ENCODE measurements at places on chromosomes 6 and 20.

DNA sequence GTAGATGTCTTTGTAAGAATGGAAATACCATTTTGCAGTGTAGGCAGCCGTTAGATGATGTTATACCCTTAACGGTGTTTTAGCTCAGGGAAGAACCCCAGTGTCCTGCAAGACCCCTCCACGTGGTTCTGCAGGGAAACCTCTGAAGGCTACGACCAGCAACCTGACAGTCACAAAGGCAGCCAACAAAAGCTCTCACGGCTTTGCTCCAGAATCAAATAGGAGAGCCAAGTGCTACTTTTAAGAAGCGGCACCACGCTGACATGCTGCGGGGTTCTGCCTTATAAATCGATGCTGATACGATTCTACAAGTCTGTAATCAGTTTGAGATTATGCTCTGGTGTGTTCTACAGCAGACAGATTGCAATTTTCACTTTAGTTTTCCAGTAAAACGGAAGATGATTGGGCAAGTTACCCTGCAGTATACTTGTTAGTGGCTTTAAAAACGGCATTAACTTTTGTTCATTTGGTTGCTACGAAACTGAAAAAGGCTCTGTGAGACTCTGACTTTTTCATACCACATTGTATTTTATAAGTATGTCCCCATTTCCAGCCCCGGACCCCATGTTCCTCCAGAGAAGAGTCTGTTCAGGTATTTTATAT is 312.9 kb downstream of the SAMD5 start:
- no peak overlapping the region for H3K4me3 ChIP-seq
- H3K4me1 ChIP-seq, result no peaks in the 10 kb centered on the region
- H3K27me3 ChIP-seq, result no peaks in the 10 kb centered on the region
- no peaks in the 10 kb centered on the region for H3K36me3 ChIP-seq
- DNase-seq, result no peak

- no peaks in the 10 kb centered on the region for H3K36me3 ChIP-seq
- no peaks in the 10 kb centered on the region for H3K4me1 ChIP-seq
- H3K27ac ChIP-seq, result no peak overlapping the region
- no peaks in the 10 kb centered on the region for H3K27me3 ChIP-seq
- no peak for DNase-seq
- H3K4me3 ChIP-seq, result no peak overlapping the region
Measured at GRCh38 chr20:25376236-25376635, 14.4 kb downstream of the ABHD12 start.

DNA sequence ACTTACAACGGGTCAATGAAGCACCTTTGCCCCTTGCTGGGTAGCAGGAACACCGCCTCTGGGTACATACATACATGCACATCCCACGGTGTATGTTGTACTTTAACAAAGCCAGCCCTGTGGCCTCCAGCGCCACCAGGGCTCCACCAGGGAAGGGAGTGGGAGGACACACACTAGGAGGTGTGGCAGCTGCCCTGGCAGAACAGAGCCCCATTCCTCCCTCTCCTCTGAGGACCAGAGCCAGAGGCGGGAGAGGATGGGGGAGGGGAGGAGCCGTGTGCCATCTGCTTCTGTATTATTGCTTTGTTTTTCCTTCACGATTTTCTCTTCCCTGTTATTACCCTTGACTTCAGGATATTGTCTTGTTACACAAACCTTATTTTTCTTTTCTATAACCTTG is 105.8 kb upstream of the TRAF3IP2 start:
- no peak overlapping the region for H3K27ac ChIP-seq
- H3K36me3 ChIP-seq, result peaks cover 24% of the 10 kb centered on the region
- peaks cover 26% of the 10 kb centered on the region for H3K4me1 ChIP-seq
- no peak overlapping the region for H3K4me3 ChIP-seq
- no peaks in the 10 kb centered on the region for H3K27me3 ChIP-seq

DNA sequence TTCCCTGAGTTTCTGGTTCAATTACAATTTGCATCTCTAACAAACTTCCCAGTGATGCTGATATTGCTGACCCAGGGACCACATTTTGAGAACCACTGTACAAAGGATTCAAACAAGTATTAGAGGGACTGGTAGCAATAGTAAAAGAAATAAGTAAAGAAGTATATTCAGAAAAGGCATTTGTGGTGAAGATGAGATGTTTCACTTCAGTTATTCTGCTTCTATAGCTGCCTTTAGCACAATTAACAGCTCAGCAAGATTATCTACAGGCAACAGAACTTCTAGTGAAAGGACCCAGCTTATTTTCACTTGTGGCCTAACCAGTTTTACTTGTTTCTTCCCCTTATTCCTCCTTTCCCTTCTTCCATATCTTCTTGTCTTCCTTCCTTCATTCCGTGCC is 149.4 kb downstream of the PHF3 start:
- H3K36me3 ChIP-seq, result no peaks in the 10 kb centered on the region
- H3K27ac ChIP-seq, result no peak overlapping the region
- H3K4me3 ChIP-seq, result no peak overlapping the region
- H3K27me3 ChIP-seq, result no peaks in the 10 kb centered on the region
- no peaks in the 10 kb centered on the region for H3K4me1 ChIP-seq

DNA sequence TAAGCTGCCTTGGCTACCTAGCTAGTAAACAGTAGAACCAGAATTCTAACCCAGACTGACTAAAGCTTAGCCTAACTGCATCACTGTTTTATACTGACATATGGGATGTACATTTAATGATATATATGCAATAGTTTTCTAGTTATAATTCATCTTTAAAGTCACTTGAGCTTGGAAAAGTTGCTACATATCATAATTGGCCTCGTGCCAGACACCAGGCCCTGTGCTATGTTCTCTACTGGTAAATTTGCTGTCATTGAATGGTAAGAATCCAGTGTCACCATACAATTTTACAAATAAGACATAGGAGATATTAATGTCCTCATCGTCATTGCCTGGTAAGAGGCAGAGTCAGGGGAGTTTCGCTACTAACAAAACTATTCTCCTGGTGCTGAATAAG is 396.8 kb downstream of the CDKAL1 start:
- no peak overlapping the region for H3K27ac ChIP-seq
- no peak overlapping the region for H3K4me3 ChIP-seq
- H3K4me1 ChIP-seq, result no peaks in the 10 kb centered on the region
- H3K27me3 ChIP-seq, result no peaks in the 10 kb centered on the region
- no peaks in the 10 kb centered on the region for H3K36me3 ChIP-seq

DNA sequence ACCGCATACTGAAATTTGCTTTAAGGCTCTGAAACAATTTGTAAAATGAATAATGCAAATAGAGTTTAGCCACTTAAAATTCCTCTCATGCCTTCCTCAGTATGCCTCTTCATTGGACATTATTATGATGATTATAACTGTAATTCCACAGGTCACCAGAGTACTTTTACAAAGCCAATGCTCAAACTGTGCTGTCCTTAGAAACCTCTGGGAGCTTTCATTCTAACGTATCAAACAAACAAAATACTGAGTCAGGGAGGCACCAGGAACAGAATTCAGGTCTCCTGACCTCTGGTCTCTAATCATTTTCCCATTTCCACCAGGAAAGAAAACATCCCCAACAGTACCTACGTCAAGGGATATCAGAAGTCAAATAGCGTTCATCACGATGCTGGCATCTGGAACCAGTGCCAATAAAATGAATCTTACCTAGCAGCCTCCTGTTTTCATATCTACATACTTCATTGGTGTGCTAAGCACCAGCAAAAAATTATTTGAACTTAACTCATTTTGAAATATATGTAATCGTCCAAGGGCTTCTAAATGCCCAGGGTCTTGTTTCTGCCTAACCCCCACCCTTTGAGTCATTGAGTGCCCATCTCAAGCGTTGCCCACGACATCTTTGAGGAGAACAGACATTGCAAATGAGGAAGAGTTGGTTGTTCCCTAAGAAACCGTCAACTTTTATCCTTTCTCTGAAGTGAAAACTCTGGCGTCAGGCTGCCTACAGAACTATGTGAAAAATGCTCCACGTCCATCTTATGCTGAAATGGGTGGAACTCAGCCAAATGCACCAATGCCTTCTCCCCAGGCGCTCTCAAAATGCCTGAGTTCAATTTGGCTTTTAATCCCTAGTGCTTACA is 37.9 kb downstream of the NEDD9 start:
- no peak overlapping the region for H3K4me3 ChIP-seq
- no peak for DNase-seq
- H3K27me3 ChIP-seq, result no peaks in the 10 kb centered on the region

GRCh38 chr6:56005426-56005825 is 130.0 kb upstream of the BMP5 start:
- no peaks in the 10 kb centered on the region for H3K4me1 ChIP-seq
- DNase-seq, result no peak
- H3K27ac ChIP-seq, result no peak overlapping the region
- no peaks in the 10 kb centered on the region for H3K27me3 ChIP-seq

DNA sequence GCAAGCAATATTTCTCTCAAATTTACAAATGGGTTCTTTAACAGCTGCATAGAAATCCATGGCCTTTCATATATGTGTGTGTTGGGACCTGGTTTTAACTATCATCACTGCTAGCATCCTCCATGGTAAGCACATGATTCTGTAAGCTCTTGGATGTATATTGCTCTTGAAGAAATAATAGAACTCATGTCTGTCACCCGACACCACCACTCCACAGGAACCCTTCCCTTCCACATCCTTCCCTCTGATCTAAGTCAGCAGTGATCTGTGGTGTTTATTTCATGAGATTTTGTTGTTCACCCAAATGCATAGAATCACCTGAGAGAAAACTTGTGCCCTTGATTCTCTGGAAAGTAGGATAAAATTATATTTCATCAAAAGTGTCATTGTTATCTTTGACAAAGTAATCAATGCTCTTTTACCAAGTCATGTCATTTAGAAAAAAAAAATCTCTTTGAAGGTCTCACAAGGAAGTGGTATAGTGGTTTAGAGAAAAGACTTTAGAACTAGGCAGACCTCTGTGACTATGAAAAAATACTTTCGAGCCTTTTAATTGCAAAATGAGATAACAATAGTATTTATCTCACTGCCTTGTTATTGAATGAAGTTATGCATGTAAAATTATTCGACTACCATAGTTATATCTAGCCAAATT is 649.8 kb upstream of the SLC35B3 start:
- DNase-seq, result no peak
- no peak overlapping the region for H3K4me3 ChIP-seq
- no peaks in the 10 kb centered on the region for H3K27me3 ChIP-seq
- H3K27ac ChIP-seq, result no peak overlapping the region
- no peaks in the 10 kb centered on the region for H3K36me3 ChIP-seq
- no peaks in the 10 kb centered on the region for H3K4me1 ChIP-seq

DNA sequence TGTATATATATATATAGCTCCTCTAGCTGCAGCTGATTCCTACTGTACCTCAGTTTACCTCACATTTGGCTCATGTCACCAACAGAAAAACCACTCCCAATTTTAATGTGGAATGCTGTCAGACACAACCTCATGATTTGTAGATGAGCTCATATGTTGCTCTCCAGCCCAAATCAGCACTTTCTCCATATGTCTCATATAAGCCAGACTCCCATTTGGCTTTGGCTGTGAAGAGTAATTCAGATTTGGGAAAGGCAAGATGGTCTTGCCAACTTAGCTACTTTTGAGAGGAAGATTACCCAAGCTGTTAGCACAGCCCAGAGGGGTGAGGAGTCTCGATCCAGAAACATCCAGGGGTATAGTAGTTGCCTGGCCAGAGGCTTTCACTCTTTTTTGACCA is 342.2 kb upstream of the NT5E start:
- DNase-seq, result no peak
- no peak overlapping the region for H3K27ac ChIP-seq
- no peaks in the 10 kb centered on the region for H3K36me3 ChIP-seq
- H3K27me3 ChIP-seq, result no peaks in the 10 kb centered on the region
- H3K4me3 ChIP-seq, result no peak overlapping the region
- H3K4me1 ChIP-seq, result no peaks in the 10 kb centered on the region

DNA sequence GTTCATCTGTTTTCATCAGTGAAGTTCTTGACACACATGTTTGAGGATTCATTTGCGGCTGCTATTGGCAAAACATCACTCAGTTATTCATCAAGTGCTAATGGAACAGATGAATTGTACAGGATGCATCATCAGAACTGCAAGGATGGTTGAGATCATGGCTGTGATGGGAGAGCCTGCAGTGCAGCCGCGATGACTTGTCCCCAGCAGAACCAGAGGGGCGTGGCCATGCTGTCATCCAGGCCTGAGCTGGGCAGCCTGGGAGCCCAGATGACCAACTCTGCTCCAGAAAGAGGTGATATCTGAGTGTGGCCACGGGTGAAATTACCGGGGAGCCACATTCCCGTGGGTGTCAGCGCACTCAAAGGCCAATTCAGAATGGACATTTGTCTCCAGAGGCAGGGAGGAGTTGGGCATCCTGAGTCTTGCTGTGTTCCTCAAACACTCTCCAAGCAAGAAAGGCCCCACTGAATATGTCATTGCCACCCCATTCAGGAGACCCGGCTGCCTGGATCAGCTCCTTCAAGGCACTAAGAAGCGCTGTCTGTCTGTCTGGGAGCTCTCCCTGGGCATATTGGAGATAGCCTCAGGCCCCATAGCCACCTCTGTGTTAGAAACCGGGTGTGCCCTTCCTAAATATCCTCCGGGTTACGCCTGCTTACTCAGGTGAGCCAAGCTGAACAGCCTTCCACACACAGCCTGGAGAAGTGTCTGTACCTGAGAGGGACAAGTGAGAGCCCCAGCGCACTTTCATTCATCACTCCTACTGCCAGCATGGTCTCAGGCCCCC is 66.7 kb downstream of the SYNDIG1 start:
- DNase-seq, result no peak
- no peaks in the 10 kb centered on the region for H3K4me1 ChIP-seq
- H3K4me3 ChIP-seq, result no peak overlapping the region
- H3K36me3 ChIP-seq, result no peaks in the 10 kb centered on the region
- H3K27ac ChIP-seq, result no peak overlapping the region

DNA sequence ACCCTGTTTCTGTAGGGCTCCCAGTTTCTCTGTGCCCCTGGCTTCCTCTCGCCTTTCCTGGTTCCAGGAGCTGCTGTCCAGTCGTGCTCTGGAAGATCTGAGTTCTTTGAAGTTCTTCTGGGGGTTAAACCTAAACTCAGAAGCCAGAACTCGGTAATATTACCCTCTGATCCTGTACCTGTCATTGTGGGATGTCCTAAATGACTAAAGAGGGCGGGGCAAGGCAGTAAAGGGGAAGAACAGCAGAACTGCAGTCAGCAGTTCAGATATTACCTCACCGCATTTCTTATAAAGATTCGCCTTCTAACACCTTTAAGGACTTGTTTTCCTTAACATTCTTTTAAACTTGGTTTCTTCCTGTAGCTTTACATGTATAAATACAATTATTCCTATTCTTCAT is 63.9 kb downstream of the FAM120B start:
- no peaks in the 10 kb centered on the region for H3K27me3 ChIP-seq
- H3K4me3 ChIP-seq, result no peak overlapping the region
- no peak for DNase-seq
- H3K4me1 ChIP-seq, result no peaks in the 10 kb centered on the region
- H3K36me3 ChIP-seq, result no peaks in the 10 kb centered on the region
- no peak overlapping the region for H3K27ac ChIP-seq
